ENCODE measurements at places on chromosomes 5 and 9.

DNA sequence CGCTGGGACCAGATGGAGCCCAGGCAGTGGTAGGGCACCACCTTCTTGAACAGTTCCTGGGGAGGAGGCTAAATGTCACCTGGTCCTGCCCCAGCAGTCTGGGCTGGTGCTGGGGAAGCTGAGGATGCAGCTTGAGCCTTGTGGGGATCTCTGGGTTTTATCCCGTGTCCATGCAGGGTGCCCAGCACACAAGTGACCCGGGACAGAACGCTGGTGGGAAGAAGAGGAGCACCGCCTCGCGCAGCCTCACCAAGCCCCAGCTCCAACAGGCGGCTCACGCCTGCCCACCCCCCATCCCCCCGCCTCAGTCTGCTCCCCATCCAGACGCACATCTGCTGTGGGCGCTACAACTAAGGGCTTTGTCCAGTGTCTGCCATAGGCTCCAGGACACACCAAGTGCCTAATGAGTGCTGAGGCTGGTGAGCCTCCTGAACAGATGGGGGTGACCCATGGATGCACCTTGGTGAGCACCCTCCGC is 13.8 kb downstream of the RALGDS start:
- DNase-seq, result peak; percentile 36

GRCh38 chr5:67831048-67831447 is 384.5 kb upstream of the PIK3R1 start:
- no peak for DNase-seq

DNA sequence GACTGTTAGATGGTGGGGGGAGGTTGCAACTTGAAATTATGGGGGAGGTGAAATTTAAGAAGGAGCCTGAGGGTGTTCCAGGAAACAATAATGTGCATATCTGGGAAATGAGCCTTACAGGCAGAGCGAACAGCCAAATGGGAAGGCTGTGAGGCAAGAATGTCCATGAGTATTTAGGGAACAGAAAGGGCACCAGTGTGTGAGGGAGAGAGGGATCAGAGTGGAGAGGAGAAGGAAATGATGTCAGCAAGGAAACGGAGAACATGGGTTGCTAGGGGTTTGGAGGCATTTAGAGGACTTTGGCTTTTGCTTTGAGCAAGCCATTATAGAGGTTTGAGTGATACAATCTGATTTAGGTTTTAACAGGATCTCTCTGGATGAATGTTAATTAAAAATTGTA is 285.4 kb downstream of the TLE4 start:
- no peak for DNase-seq

GRCh38 chr9:128344931-128345605 is 4.7 kb downstream of the SLC27A4 start:
- DNase-seq, result peak; percentile 78

DNA sequence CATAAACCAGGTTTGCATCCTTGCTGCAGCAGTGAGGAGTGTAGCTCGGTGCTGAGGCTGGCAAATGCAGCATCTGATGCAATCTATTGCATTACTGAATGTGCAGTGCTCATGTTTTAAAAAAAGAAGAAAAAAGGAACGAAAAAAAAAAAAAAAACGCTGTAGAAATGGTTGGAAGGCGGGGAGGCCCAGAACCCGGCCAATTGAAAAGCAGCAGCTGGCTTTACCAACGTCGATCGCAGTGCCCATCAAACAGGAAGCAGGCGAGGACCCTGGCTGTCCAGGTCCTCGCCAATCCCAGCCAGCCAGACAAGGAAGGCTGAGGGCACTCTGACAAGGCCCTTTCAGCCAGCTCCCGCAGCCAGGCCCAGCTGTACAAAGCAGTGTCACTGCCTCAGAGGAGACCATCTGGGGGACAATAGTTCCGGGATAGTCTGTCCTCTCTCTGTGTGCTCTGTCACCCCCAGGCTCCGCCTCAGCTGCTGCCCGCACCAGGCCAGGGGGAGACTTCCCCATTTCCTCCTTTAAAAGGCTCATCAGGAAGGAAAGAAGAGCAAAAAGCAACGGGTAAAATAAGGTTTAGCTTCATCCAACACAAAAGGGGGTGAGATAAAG is 21.8 kb upstream of the CPEB4 start:
- DNase-seq, result no peak

DNA sequence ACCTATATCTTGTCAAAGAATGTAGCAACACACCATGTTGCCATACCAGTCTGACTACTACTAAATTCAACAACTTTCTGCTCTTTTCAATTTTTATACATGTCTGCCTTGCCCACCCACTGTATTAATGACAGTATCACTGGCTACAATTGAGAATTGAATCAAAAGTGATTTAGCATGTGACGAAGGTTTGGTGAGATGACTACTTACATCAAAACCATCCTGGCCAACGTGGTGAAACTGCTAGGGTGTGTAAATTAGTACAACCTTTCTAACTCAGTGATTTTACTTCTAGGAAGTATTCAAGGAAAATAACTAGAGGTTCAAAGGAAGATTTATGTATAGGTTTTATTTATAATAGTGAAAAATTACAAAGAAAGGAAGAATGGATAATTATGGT is 109.8 kb downstream of the UNC13B start:
- DNase-seq, result no peak

GRCh38 chr9:133690081-133690561 is 48.0 kb downstream of the SARDH start:
- DNase-seq, result no peak

- peak; percentile 49 for DNase-seq
These were observed 192.3 kb downstream of the MELK start for GRCh38 chr9:36765077-36765390.

- DNase-seq, result no peak
These were observed 403.5 kb upstream of the ST8SIA4 start for GRCh38 chr5:101306391-101307137.

DNA sequence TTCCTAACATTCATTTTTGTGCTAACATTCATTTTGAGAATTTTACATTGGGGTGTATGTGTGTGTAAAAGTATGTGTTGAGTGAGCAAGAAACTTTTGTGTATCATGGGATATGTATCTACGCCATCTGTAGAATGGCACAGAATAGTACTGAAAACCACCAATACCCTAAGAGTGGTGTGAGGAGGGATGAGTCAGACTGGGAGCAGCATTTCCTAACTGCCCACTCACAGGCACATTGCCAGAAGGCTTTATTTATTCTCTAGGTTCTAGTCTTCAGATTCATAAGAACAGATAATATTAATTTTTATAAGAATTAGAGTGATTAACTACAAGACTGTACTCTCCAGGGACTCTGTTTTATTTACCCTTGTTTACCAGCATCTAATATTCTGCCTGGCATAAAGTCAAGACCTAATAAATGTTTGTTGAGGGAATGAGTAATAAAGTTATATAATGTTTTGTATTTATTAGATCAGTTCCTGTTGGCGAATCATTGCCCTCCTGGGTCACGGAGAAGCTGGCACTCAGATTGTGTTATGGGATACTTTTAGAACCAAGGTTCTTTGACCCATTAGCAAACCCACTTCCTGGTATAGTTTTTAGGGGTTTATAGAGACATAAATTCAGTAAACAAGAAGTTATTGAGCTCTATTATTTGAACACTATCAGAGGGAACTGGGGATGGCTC is 159.1 kb upstream of the PPP2R2B start:
- no peak for DNase-seq

- no peak for DNase-seq
These were observed 340.4 kb downstream of the TENT4A start for GRCh38 chr5:7053528-7054209.

DNA sequence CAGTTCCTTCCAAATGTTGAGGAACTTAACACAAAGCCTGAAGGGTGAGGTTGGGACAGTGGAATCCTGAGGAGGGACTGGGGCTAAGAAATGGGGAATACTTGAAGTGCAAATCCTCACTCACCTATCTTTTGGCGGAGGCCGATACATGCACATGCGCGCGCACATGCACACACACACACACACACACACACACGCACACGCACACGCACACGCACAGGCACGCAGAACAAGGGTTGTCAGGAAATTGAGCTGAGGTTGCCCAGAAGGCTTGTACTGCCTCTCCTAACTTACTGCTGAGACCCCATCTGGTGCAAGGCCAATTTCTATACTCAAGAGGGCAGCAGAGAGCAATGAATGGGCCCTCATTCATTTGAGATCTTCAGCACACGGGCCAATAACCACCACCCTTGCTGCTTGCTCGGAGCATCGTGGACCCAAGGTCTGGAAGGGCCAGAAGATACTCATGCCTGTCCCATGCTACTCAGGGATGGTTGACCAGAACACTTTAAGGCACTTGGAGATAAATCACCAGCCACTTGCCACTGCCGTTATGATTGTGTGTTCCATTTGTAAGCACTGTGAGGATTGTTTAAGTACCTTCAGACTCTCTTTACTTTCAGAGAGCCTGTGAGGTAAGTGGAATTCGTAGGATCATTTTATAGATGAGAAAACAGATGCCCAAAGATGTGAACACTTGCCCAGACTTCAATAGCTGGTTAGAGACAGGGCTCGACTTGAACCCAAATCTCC is 21.5 kb downstream of the BTF3 start:
- DNase-seq, result peak; percentile 75

DNA sequence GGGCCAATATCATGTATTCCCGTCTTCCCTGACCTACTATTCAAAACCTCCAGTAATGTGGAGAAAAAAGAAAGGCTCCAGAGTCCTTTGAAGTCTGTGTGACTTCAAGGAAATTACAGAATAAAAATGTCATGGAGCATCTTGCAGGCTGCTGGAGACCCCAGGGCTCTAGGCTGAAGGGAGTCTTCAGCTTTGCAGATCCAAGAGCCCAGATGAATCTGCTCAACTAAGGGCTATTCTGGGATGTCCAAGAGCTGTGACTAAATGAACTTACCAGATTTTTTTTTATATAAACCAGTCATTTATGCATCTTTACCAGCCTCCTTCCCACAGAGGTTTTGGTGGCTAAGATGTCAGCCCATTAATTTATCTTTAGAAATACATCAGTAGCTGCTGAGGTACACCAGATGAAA is 167.3 kb downstream of the MUSK start:
- no peak for DNase-seq

DNA sequence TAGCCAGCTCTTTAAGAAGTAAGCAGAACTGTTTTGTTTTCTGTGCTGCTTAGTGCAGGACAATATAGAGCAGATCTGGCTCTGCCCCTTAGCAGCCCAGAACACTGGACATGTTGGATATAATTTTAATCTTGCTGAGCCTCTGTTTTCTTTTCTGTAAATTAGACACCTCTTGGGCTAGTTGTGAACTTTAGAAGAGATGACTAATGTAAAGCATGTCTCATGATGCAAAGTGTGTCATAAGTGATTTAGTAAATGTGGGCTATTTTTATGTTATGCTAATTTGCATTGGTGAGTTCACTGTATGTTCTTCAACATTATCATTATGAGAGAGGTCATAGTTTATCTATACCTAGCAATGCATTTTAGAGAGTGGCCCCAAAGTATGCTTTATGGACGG is 156.1 kb upstream of the ADAMTSL1 start:
- no peak for DNase-seq

GRCh38 chr9:125908136-125908535 is 161.0 kb downstream of the PBX3 start:
- DNase-seq, result no peak

DNA sequence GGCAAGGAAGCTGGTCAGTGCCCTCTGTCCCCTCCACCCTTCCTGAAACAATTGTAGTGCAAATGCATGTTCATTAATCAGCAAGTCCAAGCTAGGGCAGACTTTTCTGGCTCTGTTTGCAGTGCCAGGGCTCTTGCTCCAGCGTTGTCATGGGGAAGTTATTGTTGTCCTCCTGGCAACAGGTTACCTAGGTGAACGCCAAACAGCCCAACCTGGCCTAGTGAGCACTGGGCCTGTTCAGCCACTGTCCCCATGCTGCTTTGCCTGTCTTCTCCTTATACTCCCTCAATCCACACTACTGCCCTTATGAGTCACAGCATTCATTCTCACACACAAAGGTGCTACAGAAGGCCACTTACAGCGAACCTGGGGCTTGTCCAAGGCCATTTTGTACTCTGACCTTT is 34.5 kb upstream of the GLIS3 start:
- DNase-seq, result no peak

- no peak for DNase-seq
These were observed 480.9 kb upstream of the PAPPA start for GRCh38 chr9:115672477-115673316.

DNA sequence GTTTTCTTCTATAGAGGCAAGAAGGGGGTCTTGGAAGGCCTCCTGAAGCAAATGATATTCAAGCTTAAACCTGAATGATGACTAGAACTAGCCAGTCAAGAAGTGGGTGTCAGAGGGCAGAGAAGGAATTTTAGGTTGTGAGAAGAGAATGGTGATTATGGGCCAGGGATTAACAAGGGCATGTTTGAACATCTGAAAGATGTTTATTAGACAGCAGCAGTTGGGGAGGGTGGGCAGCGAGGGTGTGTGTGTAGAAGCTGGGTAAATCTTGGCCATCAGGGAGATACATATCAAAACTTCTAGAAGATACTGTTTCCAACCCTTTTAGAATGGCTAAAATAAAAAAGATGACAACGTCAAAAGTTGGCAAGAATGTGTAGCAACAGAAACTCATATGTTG is 54.5 kb downstream of the MAN2A1 start:
- no peak for DNase-seq

- DNase-seq, result peak; percentile 17
These were observed 720 bp downstream of the TUSC1 start for GRCh38 chr9:25677301-25678146.

DNA sequence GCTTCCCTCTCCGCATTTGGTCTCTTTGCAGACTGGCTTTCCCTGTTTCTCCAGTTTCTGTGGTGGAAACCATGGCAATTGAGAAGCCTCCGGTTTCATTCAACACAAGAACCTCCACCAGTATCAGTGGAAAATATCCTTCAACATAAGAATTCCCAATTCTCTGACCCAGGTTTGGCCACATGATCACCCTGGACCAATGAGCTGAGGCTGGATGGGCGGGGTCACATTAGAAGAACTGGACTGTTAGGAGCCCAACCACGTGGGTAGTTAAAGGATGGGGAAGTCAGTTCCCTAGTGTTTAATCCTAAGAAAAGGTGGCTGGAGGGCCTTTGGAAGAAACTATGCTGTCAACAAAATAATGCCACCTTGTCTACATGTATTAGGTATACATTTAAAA is 336.3 kb downstream of the DMRT2 start:
- peak; percentile 13 for DNase-seq

GRCh38 chr5:169653091-169653490 is 16.0 kb downstream of the DOCK2 start:
- DNase-seq, result no peak

Data from H7 (cell line).